ENCODE measurements at places on chromosomes 1 and 21.

DNA sequence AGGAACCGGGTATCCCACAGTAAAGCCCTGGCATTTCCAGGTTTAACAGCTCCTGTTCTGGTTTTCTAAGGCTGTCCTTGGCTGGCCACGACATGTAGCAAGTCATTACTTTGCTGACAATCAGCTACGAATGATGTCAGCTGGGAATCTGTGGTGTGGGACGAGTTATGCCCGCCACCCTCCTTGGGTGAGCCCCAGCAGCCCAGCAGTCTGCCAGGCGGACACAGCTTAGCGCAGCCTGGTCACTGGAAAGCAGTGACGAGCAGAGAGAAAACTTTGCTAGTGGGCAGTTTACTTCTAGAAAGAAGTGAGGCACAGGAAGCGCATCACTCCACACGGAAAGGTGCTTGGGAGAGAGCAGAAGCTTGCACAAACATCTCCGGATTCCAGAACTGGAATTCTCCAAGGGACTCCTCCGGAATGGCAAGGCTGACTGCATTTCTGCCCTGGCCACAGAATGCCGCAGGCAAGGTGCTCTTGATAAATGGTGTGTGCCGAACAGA, 15.5 kb upstream of the ZNF436 start:
- DNase-seq: peak; percentile 58

DNA sequence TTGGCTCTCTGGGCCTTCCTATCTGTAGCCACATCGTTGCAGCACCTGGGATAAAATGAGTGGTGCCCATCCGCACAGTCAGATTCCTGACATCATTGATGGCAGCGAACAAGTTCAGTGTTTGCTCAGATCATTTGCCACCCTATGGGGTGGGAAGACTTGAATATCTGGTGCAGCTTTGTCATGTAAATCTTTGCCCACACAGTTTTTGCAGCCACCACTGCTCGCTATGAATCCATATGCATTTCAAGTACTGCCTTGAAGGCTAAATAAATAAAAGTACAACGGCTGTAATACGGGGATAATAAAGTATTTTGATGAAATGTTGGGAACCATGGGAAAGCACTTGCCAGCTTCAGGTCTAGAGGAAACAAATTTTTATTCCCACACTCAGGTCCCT, 56.3 kb upstream of the COA6 start:
- no peak for DNase-seq

- DNase-seq: no peak
Measured at GRCh38 chr1:243364330-243364729, 108.5 kb downstream of the SDCCAG8 start.

- no peak for DNase-seq
Measured at GRCh38 chr1:172966844-172967540, 83.7 kb downstream of the TNFSF18 start.

DNA sequence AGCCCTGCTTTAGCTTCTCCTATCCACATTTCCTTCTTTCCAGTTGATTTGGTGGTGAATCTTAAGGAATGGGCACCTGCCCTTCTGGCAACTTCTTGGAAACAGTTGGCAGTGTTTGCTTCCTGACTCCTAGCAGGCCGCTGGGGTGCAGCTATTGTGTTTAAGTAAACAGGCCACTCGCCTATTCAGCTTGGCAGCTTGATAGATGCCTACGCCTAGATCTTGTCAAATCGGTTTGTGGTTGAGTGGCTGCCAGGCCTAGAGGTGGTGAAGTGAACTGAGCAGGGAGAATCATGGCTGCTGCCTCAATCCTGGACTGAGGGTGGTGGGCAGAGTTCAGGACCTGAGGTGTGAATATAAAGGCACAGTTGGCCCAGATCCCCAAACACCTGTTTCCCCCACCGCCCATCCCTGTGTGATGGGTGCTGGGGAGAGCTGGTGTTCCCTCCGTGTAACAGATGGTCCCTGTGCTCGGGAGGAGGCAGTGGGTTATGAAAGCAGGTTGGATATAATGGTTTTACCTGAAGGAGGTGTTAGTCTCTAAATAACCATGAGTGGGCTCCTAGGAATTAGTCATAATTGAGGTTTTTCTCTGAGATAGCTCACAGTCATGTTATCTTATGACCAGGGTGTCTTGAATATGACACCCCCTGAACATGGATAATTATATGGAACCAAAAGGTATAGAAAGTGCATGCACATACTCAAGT, 940 bp upstream of the PLA2G2C start:
- DNase-seq: no peak

DNA sequence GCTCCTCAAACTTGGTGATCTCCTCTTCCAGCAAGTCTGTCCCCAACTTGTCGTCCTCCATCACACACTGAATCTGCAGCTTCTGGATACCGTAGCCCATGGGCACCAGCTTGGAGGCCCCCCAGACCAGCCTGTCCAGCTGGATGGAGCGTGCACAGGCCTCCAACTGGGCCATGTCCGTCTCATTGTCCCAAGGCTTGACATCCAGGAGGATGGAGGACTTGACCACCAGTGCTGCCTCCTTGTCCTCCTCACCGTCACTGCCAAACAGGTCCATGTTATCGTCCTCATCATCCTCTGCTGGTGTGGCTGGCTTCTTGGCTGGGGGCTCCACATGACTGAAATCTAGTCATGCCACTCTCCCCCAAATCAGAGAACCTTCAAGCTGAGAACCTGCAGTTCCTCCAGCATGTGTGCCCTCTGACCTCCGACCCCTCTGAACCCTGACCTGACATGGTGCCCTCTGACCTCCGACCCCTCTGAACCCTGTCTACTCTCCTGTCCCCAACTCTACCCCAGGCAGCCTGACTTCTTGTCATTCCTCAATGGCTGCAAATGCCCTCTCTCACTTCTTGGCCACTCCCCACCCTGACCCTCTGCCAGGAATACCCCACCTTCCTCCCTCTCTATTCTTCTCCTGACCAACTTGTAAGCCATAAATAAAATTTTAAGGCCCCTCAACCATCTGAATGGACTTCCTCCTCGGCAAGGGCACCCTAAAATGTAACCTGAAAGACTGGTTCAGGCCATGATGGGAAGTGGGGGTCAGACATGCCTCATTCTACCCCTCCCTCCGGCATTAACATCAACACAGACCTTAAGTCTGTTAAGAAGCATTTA, 275.7 kb upstream of the C1orf174 start:
- no peak for DNase-seq

- peak; percentile 59 for DNase-seq
Measured at GRCh38 chr1:197302775-197303174, 34.7 kb downstream of the CRB1 start.

- no peak for DNase-seq
Measured at GRCh38 chr1:240968864-240969263, 356.9 kb upstream of the GREM2 start.

DNA sequence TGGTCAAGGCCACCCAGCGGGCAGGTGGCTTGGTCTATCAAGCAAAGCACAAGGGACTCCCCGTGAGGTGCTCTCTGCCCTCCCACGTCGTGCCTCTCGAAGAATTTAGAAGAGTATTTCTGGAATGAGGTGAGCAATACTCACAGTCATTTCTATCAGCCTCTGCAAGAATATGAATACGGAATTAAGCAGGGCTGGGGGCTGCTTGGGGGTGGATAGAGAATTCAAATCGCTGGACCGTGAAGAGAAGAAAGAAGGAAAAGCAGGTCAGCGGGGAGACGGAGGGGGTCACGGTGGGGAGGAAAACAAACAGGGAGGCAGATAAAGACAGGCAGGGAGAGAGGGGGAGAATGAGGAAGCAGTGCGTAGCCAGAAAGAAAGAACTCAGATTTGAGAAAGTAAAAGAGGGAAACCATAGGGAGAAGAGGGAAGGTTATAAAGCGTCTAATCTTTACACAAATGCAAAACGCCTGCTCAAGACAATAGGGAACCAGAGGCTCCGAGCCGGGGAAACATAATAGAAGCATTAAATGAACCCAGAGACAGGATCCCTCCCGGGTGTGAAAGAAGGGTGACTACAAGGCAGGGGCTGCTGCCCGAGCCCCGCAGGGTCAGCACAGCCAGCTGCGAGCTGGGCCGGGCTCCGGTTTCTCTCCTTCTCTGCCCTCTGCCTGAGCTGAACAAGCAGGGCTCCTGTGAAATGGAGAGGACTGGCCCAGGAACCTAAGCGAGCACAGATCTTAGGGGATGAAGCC, 2.1 kb upstream of the EDN2 start:
- DNase-seq: peak; percentile 42

GRCh38 chr1:67645495-67646144, 39.4 kb upstream of the GADD45A start:
- peak; percentile 33 for DNase-seq

GRCh38 chr1:185835191-185835590, 101.0 kb downstream of the HMCN1 start:
- no peak for DNase-seq

DNA sequence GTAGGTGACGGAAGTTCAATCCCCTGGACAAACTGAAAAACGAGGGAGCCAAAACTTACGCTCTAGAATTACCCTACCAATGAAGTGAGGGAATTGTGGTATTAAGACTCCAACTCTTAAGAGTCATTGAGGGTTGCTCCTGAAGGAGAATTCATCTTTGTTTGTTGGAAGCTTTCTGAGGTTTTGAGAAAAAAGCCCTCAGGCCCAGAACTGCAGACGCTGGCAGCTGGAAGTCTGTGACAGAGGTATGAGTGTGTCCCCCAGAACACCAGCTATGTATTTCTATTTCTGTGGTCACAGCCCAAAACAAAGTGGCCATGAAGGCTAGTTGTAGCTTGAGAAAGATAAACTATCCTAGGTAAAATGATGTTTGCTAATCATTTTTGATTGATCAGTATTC, 438.8 kb upstream of the B3GALT2 start:
- no peak for DNase-seq

DNA sequence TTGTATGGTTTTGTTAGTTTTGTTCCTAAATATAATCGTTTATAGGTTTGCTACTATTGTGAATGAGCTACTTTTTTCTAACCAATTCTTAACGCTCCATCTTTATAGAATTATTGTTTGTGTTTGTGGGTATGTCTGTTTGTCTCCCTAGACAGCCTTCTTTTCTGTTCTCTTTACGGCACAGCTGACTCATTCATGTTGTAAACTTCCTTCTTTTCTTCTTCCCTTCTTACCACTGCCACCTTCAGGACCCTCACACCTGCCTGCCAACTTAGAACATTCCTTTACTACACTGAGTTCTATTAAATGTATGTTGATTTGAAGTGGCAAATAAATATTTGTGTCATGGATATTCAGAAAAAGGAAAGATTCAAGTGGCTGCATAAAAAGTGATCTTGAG, 29.1 kb downstream of the AK5 start:
- no peak for DNase-seq

GRCh38 chr1:199155166-199156019, 516.6 kb downstream of the PTPRC start:
- DNase-seq: no peak

DNA sequence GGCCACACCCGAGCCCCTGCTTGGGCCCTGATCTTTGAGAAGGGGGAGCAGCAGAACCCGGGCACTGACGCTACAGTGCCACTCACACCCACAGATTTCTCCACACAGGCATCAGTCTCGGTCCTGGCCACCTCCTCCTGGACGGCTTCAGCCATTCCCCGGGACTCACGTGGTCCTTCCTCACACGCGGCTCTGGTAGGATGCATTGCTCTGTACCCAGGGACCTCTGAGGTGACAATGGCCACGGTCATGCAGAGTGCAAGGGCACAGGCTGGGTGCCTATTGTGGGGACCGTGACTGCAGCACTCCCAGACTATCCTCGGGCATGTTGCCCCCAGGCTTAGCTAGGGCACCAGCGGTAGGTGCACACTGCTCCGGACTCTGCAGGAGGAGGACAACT, 11.8 kb upstream of the ZNF670 start:
- DNase-seq: no peak

DNA sequence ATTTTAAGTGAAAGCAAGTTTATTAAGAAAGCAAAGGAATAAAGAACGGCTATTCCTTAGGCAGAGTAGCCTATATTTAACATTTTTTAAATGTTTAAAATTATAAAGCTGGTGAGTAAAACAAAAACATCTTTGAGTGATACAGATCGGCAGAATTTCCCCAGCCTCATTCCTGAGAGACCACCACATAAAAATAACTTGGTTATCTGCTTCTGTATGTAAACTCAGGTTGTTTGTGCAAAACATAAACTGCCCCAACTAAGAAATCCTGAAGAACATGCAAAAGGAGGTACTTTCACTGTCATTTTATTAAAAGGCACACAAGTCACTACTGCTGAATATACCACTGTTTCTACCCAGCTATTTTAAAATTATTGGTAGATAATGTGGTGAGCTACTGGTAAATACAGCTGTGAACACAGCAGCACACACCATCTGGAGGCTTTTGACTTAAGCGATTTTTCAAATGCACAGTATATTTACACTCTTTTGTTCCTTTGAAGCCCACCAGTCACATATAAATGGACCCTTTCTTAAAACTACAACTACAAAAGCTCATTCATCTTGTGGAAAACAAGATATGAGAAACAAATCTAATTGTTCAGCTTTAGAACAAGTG, 119.3 kb downstream of the RERE start:
- no peak for DNase-seq

GRCh38 chr1:7385471-7386225, 385.4 kb upstream of the VAMP3 start:
- no peak for DNase-seq

- DNase-seq: no peak
Measured at GRCh38 chr1:90127288-90127953, 132.5 kb downstream of the ZNF326 start.

DNA sequence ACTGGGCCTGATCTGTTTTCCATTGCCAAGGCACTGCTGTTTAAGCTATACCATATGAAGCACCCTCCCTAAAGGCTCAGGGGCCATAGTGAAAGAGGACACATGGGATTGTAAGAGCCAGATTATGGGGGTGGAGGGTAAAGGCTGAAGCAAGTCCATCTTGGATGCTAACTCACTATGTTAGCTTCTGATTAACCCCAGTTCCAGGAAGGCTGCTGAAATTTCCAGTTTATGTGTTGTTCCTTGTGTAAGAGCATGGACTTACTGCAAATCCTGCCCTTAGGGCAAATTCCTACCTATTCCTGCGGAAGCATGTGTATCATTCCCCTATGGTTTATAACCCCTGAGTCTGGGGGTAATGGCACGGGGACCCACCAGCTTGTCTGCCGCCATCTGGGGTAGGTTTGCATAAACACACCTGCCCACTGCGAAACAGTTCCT, 91.8 kb upstream of the SERBP1 start:
- DNase-seq: no peak

- DNase-seq: no peak
Measured at GRCh38 chr1:28835237-28835650, 23.3 kb downstream of the OPRD1 start.

- DNase-seq: no peak
Measured at GRCh38 chr21:21864321-21864840, 866.2 kb downstream of the NCAM2 start.

GRCh38 chr1:93221913-93222312, 41.4 kb downstream of the CCDC18 start:
- peak; percentile 7 for DNase-seq

- no peak for DNase-seq
Measured at GRCh38 chr1:32352239-32352745, 10.0 kb downstream of the FAM229A start.

All from AG10803 (cell line).